ENCODE measurements at places on chromosomes 7 and 10.

- DNase-seq, result no peak
Observed at GRCh38 chr7:137996386-137996851, 5.5 kb downstream of the CREB3L2 start.

DNA sequence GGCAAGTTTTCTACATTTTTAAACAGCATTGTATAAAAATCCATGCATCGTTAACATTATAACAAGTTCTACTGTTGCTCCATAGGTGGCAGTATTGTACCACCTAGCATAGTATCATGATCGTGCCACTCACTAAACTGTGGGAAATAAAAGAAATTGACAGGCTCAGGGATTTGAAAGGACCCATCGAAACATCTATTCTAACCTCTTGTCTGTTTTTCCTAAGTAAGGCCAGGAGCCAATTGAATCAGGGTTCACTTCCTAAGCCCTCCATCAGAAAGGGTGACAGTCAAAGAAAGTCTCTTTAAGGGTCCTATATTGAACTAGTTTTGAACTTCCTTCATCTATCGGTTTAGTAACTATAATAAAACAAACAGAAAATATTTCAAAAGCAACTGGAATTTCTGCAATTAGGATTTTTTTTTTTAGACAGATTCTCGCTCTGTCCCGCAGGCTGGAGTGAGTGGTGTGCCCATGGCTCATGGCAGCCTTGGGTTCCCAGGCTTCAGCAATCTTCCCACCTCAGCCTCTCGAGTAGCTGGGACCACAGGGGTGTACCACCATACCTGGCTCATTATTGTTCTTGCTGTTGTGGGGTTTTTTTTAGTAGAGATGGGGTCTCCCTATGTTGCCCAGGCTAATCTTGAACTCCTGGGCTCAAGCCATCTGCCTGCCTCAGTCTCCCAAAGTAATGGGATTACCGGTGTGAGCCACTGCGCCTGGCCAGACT is 9.4 kb downstream of the HACD1 start:
- peak; percentile 35 for DNase-seq

DNA sequence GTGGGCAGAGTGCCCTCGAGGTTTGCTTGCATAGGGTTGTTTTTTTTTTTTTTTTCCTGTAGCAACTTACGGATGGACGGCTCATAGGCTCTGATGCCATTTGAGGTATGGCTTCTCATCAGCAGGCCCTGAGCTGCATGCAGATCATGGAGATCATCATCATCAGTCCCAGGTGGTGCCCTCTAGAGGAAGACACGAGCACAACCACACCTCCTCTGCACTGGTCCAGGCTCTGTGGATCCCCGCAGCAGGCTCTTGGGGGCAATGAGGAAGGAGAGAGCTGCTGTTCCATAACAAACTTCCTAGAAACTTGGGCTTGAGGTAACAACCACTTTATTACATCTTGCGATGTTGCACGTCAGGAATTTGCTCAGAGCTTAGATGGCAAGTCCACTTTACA is 132.7 kb upstream of the CXCL12 start:
- no peak for DNase-seq

GRCh38 chr7:22832401-22832800 is 9.8 kb upstream of the TOMM7 start:
- DNase-seq, result no peak

DNA sequence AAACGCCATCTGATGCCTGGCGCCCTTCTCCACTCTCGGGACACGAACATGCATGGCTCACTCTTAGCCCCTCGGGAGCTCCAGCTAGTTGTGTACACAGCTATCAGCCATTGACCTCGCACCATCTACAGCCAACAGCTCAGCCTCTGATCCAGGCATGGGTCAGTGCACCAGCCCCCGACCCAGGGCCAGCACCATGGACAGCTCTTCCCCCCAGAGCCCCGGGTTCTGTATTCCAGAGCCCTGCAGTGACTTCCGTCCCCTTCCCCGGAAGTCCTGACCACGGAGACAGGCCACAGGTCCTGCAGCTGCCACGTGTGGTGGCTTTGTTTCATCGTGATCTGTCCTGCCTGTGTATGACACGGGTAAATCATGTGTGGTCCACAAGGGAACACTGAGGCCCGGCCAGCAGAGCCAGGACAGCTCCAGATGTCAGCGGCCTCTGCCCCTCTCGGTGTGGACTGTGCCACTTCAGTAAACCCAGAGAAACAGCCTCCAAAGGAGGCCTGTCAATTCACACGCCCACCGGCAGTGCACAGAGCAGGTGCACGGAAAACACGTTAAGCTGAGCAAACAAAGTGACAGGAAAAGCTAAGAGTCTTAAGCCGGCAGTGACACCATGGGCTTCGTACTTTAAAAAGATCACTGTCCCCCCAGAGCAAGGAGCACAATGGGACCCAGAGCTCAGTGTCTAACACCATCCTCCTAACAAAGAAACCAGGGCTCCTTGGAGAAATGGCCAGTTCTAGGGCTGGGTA is 13.0 kb downstream of the STK32C start:
- DNase-seq, result no peak

DNA sequence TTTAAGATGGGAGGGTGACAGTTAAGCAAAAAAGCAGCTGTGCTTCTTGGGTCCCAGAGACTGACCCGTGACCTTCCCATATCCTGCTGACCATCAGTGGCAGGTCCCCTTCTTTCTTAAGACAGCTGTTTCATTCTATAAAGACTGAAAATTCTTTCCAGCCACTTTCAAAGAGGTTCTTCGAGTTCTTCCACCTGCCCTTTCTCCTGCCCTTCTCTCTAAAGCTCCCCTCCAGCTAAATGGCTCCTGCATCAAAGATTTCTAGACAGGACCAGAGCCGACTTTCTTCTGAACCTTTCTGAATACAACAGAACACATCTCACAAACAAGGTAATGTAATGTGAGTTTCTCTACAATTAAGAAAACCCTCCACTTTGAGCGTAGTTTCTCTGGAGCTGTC is 180.8 kb downstream of the SFMBT2 start:
- DNase-seq, result no peak

DNA sequence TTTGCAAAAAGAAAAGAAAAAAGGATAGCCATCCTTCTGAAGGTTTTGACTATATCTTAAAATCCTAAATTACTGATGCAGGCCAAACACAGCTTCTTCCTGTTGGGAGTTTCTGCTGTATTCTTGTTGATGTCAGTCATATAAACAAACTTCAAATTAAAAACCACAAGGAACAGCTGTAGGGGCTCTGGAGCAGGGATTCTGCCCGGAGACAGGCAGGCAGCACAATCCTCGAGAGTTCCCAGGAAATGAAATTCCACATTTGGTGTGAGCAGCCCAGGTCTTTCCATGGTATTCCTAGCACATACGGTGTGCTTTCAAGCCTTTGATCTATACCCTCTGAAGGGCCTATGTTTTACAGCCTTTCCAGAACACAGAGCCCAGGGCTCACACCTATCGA is 43.2 kb downstream of the INSYN2A start:
- no peak for DNase-seq

Data from effector memory CD8-positive, alpha-beta T cell (primary cell).